ENCODE measurements at places on chromosomes 2 and 18.

DNA sequence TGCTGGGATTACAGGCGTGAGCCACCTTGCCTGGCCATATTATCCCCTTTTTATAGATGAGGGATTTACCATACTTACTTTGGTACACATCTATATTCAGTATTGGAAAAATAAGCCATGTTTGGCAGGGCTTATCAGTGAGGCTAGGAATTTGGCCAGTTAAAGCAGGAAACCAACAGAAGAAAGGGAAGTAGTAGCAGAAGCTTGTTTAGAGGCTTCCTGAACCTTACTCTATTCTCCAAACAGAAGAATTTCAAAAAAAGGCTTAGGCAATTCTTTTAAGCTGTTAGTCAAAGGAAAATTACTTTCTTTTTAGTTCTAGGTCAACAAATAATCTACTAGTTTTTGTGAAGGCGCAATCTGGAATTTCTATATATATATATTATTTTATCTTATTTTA, 3.2 kb upstream of the GLS start:
- DNase-seq = no peak

- no peak for DNase-seq
Measured at GRCh38 chr2:121078899-121079298, 206.1 kb downstream of the TFCP2L1 start.

DNA sequence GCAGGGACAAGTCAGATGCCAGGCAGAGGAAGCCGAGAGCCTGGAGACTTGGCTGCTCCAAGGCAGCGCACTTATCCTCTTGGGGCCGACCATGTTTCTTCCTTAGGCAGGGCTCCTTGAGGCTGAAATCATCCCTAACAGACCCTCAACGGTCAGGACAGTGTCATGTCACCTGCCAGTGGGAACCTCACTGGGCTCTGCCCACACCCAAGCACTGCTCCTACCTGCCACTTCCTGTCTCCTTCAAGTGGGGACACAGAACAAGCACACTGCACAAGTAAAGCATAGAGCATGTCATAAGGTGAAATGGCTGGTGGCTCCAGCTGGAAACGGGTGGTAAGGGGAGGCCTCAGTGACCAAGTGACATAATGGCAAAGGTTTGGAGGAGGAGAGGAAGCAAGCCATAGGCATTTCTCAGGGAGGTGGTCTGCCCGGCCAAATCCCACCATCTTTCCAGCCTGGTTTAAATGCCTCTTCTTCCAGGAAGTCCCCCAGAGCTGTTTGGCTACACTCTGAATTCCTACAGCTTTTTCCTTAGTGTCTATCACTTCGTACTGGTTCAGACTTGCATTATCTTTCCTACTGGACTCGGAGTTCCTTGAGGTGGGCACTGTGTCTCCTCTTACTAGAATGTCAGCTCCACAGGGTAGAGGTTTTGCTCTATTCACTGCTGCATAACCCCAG, 7.3 kb upstream of the ATOH8 start:
- no peak for DNase-seq

- DNase-seq = no peak
Measured at GRCh38 chr2:228657807-228658402, 476.4 kb upstream of the SPHKAP start.

DNA sequence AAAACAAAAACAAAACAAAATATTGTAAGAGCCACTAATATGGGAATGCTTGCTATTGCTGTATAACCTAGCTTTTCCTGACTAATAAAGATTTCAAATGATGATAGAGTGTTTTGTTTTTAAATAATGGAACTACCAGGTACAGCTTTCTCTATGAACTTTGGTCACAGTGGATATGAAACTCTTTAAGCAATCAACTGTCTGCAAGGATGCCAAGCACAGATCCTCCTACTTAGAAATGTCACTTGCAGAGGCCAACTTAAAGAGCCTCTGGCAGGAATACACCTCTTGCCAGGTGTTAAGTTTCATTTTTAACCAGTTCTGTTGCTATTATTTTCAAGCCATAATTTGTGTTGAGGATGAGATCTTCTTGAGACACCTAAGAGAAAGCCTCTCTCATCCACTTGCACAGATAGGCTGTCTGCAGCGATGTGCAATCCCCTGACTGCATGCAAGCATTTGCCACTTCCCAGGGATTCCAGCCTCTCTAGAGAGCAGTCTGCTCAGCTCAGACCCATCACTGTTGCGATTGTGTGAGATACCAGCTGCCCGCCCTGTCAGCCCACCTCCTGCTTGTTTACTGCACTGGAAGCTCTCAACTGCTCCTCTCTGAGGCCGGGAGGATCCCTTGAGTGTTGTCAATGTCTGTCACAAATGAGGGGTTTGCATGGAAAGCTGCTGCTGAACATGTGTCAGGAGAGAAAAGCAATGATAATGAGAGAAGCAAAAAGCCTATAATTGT, 86.1 kb upstream of the SCG2 start:
- peak; percentile 15 for DNase-seq
